ENCODE measurements at places on chromosomes 7 and 10.

DNA sequence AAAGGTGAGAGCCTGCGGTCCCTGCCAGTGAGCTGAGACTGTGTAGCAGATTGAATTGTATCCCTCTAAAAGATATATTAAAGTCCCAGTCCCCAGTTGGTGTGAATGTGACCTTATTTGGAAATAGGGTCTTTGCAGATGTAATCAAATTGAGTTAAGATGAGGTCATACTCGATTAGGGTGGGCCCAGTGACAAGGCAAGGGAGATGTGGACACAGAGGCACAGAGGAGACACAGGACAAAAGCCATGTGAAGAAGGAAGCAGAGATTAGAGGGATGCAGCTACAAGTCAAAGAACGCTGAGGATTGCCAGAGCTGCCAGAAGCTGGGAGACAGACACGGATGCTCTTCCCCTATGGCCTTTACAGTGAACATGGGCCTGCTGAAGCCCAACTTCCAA lies 104.3 kb downstream of the CLEC2L start:
- DNase-seq: no peak

GRCh38 chr7:28815928-28816373 lies 142.2 kb downstream of the TRIL start:
- no peak for DNase-seq

DNA sequence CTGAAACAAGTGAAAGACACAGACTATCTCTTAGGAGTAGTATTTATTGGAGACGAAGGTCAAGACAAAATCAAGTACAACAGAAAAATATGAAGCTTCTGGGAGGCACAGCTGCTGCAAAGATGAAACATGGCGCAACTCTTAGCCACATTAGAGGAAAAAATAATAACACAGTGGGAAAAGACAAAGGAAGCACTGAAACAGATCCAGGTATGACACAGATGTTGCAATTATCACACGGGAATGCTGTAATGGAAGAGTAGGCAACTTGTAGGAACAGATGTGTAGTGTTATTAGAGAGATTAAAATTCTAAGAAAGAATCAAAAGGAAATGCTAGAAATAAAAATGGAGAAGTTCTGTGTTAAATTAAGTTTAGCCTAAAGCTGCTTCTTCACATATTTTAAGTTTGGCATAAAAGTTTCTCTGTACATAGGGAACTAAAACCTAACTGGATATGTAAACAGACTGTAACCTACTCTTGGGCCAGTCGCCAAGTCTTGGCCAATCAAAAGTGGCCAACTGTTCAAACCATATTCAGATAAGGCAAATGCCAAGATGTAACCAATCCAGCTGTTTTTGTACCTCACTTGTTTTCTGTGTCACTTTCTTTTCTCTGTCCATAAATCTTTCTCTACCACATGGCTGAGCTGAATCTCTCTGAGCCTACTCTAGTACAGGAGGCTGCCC lies 1132.0 kb upstream of the LRRTM3 start:
- no peak for DNase-seq

DNA sequence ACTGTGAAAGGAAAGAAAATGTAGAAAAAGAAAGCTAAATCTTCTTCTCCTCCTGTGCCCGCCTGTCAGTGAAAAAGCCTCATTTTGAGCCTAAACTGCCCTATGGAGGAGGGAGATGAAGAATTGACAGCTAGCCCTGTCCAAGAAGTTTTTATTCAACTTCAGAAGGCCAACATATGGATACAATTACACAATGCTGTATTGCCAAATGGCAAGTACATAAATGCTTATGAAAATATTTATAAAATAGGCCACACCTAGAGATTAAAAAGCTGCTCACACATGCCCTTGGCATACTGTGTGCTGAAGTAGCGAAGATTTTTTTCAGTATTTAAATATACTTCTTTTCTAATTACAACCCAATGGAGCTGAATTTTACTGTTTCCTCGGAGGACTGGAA lies 65.1 kb upstream of the NEBL start:
- DNase-seq: no peak

GRCh38 chr7:157433628-157434027 lies 96.8 kb downstream of the DNAJB6 start:
- DNase-seq: no peak

DNA sequence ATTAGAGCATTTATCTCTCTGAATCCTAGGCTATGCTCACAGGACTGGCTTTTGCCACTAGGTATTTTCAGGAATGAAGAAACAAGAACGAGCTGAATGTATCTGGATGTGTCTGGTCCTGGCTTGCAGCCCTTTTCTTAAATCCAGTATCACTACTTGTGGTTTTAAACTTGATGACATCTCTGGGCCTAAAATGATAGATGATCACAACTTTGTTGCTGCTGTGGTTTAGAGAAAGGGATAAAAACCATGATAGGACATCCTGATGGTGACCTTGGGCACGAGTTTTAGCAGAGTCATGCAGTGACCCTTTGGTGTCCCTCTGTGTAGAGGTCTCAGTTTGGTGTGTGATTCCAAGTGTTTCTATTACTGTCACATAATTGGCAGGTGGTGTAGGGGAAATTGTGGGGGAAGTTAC lies 31.7 kb upstream of the SEMA3C start:
- no peak for DNase-seq

Measured in NCI-H526 treated with DMSO at 0.1 percent for 48 hours (cell line).